ENCODE measurements at places on chromosomes 2 and 18. TPM values are rescaled to one million over a fixed set of nuclear protein-coding genes. Genes with fewer than 3 reads are reported as not detected.

The INHA gene
- total RNA-seq = 3.6 TPM

DNA sequence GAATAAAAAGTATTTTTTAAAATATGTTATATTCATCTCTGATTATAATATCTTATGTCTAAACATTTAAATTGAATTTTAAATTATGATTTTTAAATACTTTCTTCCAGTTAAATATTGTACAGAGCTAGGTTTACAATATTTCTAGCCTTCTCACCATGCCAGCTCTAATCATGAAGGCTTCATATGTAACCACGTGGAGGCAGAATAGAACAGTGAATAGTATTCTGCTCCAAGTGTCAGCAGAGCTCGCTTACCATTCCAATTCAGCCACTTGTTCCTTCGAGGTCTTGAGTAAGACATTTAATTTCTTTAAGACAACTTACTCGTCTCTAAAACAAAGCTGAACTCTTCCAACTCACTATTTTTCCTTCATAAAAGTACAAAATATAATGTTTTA lies 871.8 kb downstream of the SUCLG1 start:
- no peak for DNase-seq

DNA sequence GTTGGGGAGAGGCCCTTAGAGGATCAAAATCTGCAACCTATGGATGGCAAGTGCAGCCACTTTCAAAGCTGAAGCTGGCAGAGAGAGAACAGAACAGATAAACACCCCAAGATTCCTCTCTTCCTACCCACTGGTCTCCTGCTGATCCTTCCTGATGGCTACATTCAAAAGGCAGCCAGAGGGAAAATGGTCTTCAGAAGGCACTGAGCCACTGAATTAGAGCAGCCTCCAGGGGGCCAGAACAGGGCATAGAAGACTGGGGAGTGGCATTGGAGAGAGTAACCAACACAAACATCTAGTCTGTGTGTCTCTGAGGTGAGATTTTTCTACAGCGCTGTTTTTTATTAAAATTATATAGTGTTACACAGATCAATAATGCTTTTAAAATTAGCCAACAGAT lies 432.6 kb downstream of the PARD3B start:
- no peak for DNase-seq

- DNase-seq = no peak
Measured at GRCh38 chr2:164981217-164981990, 26.1 kb upstream of the SLC38A11 start.

The LBX2 gene
- total RNA-seq = 0.17 TPM

DNA sequence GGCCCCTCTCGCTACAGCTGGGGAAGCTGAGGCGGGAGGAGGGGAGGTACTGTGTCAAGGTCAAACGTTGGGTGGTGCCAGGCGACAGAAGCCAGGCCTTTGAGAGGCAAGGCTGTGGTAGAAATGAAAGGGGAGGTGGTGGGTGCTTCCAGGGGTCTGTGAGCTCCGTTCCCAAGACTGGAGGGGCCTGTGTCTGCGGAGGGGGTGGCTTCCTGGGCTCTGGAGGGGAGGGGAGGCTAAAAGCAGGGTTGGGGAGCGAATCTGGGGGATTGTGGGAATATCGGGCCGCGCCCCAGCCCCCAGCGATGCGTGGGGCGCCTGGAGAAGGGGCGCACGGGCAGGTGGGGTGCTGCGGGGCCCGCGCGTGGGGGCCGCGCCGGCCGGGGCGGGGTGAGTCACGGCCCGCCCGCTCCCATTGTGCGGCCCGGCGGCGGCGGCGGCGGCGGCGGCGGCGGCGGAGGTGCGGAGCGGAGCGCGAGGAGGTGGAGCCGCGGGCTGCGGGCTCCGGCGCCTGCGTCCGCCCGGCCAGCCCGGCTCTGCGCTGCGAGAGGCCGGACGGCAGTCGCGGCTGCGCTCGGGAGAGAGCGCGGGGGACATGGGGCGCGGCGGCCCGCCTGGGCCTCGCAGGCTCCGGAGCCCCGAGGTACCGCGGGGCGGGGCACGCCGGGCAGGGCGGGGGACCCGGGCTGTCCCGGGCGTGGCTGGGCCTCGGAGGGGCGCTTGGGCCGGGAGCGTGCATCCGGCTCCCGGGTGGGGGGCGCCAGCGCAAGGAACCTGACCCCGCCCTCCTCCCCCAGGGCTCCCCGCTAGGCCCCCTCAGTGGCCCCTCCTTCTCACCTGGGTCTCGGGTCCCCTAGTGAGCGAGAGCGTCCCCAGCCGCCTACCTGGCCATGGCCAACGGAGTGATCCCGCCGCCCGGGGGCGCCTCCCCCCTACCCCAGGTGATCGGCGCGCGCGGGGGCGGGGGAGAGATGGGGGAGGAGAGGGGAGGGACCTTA lies at the start of gene SLC4A3:
Gene SLC4A3, plus strand, starts transcription at position 528 of the 998 bp plus-strand sequence. Its CDS starts 363 bp downstream, at position 891.
- no peak for DNase-seq

- no peak for DNase-seq
Measured at GRCh38 chr18:55838841-55839240, 250.8 kb upstream of the TCF4 start.

The GPR35 gene
- total RNA-seq = 0.40 TPM

- no peak for DNase-seq
Measured at GRCh38 chr2:147538821-147539220, 306.0 kb upstream of the ACVR2A start.

GRCh38 chr18:48548011-48548771 lies 9.4 kb downstream of the CTIF start:
- DNase-seq = no peak

The DAPL1 gene
- not detected for total RNA-seq

DNA sequence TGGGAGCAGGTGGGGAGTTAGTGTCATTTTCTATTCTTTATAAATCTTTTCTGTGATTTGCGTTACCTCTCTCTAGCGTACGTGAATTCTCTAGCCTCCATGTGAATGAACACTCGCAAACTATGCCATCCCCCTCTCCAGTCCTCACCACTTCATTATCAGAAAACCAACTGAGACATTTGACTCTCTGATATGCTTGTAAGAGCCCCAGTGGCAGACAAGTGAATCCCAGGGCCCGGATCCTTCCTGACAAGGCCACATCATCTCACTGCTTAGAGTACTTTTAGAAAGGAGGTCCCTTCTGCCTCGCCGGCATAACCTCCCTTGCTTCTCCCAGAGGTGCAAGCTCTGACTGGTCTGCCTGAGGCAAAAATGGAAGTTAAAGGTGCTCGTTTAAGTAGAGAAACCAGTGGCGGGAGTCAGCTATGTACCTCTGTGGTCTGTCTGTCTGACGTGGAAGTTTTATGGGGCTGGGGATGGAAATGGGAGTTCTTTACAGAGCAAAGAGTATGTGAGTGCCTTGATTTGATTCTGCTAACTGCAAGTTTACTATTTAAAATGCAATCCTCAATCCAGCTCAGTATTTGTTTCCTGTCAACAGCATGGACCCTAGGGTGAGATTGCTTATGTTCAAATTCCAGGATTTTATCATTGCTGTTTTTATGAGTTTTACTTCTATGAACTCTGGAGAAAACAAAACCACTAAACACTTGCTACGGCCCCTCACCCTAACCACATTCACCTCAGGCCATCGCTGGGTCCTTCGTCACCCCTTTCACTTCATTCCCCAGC lies 114.9 kb upstream of the MSTN start:
- no peak for DNase-seq

DNA sequence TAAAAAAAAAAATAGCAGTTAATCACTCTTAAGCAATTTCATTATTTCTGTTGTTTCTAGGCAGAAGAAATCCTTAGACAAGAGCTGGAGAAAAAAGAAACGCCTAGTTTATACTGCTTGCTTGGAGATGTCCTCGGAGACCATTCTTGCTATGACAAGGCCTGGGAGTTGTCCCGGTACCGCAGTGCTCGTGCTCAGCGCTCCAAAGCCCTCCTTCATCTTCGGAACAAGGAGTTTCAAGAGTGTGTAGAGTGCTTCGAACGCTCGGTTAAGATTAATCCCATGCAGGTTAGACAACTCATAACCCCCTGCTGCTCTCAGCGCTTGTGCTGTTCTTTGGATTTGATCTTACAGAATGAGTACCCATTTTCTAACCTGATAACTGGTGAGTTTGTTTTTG lies 130.4 kb downstream of the TTC27 start:
- DNase-seq = no peak

DNA sequence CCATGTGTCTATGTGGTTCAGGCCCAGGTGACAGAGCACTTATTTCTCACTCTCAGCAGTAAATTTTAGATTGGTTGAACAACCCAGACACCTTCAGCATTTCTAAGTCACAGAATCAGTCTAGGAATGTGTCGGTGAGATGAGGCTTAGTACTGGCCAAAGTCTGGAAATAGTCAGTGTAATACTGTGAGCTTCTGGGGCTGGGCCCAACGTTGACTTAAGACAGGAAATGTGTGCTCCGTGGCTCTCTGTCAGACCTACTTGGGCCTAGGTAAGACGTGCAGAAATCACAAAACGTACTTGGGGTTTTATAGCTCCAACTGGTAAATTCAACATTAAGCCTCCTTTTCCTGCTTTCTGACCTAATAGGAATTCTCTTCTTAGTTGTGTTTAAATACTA lies 160.3 kb upstream of the COL3A1 start:
- DNase-seq = no peak

The M1AP gene
- total RNA-seq = not detected

GRCh38 chr18:32019251-32019948 lies 775 bp downstream of the RNF125 start:
- DNase-seq = peak; percentile 11

DNA sequence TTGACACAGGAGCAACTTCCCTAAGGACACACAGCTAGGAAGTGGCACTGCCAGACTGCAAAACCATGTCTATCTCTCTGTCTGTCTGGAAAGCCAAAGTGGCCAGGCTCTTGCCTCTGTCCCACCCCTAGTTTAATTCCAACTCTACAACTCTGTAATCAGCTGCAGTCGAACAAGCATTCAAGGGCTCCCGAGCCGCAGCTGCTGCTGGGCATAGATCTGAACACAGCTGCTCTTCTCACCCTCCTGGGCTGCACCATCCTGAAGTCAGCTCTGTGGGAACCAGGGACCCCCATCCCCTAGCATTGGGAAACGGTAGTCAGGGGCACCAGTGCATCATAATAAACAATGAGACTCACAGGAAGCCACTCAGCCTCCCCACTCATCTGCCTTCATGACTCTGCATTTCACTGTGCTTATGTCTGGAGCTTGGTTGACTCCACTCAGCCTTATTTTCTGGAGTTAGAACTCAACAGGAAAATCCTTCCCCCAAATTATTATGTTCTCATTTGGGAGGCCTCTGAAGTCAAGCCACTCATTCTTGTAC lies 44.4 kb upstream of the TMEM163 start:
- DNase-seq = no peak

GRCh38 chr2:71879509-71880184 lies 268.0 kb downstream of the CYP26B1 start:
- no peak for DNase-seq

GRCh38 chr18:49884465-49884864 lies 71.1 kb upstream of the ACAA2 start:
- DNase-seq = no peak

DNA sequence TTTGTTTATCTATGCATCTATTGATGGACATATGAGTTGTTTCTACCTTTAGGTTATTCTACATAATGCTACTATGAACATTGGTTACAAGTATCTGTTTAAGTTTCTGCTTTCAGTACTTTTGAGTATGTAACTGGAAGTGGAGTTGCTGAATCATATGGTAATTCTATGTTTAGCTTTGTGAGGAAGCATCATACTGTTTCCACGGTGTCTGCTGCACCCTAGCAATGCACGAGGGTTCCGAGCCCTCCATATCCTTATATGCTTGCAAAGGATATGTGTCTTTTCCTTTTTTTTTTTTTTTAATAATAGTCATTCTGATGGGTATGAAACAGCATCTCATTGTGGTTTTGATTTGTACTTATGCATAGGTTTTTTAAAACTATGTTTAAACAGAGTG lies 83.7 kb downstream of the FMNL2 start:
- DNase-seq = no peak

DNA sequence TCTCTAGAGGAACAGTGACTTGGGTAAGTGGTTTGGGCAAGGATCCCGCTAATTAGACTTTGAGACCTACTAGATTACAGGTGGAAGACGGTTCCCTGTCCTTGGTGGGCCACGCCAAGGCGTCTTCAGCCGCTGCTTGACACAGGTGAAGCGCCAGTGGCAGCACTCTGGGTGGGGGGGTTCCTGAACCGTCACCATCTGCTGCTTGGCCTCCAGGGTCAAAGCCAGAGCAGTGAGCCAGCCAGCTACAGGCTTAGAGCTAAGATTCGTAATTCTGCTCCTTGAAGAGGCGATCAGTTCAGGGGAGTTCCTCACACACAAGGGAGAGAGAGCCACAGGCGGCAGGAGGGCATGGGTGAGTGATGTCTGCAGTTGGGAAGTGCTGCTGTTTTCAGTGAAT lies 39.4 kb upstream of the RBM44 start:
- DNase-seq = no peak

DNA sequence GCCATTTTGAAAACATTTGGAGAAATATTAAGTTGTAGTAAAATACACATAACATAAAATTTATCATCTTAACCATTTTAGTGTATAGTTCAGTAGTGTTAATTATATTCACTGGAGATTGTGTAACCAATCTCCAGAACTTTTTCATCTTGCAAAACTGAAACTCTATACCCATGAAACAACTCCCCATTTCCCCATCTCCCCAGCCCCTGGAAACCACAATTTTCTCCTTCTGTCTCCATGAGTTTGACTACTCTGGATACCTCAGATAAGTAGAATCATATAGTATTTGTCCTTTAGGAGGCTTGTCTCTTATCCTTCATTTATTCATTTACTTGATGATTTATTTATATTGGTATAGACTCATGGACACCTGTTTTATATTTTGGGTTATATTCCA lies 392.9 kb downstream of the SETBP1 start:
- DNase-seq = no peak

DNA sequence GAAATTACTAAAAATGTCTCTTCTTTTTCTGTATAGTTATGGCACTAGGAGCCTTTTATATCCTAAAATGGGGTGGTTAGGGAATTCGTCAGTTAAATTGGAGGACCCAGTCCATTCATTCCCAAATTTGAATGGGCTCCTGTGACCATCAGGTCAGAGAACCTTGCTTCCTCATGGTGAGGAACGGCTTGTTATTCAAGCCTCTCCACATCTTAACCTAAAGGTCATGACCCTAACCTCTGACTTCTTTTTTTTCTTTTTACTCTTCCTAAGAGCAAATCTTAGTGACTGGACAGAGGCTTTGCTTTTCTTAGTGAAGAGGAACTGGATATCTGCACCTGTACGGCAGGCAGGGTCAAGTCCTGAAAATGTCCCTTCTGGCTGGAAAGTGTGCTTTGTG lies 53.1 kb downstream of the GREB1L start:
- no peak for DNase-seq

DNA sequence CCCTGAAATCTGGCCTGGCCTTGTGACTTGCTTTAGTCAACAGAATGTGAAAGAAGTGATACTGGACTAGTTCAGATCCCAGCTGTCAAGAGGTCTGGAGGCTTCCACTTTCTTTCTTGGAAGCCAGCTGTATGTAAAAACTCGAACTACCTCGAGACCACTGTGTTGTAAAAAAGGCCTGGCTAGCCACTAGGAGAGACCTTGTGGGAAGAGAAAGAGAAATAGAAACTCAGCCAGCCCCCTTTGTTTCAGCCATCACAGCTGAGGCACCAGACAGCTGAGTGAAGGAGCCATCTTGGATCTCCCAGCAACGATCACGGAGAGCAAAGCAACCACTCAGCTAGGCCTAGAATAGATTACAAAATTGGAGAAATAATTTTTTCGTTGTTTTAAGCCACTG lies 324.9 kb upstream of the TCF4 start:
- DNase-seq = no peak
